ENCODE measurements at places on chromosomes 5 and 9.

DNA sequence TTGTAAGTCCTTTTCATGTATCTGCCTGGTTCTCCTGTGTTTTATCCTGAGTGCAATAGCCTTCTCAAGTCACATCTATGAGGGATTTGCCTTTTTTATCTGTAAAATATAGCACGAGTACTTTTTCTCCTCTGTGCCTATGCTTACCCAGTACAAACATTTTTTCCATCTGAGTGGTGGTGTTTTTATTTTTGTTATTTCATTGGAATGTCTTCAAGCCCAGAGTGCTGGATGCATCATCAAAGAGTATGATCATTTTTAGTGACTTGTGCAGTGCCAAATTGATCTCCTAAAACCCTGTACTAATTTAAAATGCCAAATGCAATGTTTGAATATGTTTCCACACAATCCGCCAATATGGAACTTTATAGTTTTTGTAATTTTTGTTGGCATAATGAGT is 86.1 kb downstream of the TLE4 start:
- DNase-seq: no peak

DNA sequence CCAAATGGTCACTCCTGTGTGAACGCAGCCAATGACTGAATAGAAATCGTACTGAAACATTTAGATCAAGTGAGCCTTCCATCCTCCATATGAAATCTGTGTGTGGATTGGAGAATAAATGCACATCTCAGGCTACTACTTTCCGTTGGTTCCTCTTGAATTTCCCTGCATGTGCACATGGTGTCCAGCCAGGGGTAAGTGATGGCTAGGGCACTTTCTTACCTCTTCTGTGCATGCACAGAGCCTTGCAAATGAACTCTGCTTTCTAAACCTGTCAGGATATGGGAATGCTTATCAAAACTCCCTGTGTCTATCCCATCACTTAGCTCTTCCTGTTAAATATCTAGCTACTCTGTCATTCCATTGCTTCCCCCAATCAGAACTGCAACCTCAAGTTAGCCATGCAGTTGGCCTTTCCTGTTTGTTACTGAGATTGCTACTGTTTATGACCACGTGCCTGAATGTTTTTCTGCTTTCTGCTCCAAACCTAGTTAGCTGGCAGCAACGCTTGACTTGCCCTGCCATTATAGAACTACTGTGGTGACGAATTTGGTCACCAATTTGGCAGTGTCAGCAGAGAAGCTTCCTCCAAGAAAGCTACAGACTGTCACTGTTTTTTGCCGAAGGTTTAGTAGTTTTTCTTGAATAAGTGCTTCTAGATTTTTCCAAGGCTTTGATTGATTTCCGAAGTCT is 661.6 kb downstream of the LRRC70 start:
- DNase-seq: no peak

DNA sequence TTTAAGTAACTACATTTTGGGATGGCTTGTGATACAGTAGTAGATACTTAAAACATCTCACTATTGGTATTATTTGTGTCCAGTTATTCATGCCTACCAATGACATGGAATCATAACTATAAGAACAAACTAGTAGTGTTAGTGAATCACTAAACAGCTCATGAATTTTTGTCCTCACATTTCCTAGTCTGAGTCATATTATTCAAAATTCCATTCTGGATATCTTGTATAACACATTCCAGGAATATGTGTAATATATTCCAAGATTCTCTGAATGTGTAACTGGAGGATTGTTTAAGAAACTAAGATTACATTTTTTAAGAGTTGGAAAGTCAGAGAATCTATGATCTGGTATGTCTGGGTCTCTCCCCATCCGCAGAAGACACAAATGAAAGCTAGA is 565.3 kb upstream of the ZNF608 start:
- no peak for DNase-seq

GRCh38 chr5:132629230-132629944 is 28.6 kb upstream of the IL13 start:
- no peak for DNase-seq

DNA sequence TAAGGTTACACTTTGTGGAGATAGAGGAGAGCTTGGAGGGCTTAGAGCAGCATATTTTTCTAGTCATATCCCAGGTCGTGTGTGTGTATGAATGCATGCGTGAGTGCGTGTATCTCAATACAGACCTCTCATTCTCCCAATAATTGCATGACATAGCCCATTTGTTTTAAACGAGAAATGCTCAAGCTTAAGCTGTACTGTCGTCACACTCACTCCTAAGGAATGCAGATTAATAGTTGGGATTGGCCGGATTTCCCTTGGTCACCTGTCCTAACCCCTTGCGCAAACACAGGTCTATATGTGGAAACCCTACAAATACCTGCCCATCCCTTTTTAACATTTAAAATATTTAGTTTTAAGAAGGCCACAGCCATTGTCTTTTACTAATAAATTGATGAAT is 165.8 kb downstream of the SEMA5A start:
- DNase-seq: no peak

DNA sequence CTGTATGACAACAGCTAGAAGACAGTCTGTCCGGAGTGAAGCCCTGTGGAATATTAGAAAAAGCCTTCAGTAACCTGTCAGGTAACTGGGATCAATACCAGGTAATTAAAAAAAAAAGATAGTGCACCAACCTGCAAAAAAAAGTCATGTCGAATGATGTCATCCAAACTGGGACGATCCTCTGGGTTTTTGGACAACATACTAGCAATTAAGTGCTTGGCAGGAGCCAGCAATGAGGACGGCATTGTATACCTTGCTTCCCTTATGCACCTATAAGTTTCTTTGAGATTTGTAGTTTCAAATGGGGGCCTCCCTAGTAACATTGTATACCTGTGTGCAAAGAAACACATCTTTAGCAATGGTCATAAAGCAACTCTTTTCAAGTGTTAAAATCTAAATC is 2.8 kb downstream of the PLK2 start:
- no peak for DNase-seq

DNA sequence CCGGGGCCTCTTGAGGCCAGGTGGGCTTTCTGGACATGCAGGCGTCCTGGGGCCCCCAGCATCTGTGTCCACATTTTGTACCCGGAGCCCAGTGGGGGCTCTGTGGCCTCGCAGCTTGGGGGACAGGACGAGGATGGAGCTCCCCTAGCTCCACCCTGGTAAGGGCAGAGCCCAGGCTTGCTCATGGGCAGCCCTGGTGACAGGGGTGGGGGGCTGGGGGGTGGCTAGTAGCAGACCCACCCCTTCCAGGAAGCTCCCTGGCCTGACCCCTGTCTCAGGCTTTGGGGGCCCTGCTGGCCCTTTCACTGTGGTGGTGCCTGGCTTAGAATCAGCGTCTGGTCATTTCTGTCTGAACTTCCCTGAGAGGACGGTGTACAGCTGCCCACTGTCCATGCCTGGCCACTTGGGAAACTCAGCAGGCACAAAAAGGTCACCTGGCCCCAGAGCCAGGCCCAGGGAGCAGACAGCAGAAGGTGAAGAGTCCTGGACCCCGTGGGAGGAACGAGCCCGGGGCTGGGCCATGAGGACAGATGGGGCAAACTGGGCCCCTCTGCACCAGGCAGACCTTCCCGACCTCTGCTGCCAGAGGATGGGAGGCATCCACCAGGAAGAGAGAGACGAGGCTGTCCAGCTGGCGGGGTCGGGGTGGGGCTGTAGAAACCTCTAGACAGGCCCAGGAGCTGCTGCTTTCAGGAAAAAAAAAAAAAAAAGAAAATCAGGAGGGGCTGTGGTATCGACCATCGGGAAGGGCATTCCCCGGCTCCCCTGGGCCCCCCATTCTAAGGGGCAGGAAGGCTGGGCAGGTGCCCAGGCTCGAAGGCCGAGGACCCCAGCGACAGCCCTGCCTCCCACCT is 52.8 kb downstream of the EXD3 start:
- DNase-seq: no peak

- DNase-seq: no peak
Observed at GRCh38 chr5:39730006-39730405, 305.2 kb upstream of the DAB2 start.

DNA sequence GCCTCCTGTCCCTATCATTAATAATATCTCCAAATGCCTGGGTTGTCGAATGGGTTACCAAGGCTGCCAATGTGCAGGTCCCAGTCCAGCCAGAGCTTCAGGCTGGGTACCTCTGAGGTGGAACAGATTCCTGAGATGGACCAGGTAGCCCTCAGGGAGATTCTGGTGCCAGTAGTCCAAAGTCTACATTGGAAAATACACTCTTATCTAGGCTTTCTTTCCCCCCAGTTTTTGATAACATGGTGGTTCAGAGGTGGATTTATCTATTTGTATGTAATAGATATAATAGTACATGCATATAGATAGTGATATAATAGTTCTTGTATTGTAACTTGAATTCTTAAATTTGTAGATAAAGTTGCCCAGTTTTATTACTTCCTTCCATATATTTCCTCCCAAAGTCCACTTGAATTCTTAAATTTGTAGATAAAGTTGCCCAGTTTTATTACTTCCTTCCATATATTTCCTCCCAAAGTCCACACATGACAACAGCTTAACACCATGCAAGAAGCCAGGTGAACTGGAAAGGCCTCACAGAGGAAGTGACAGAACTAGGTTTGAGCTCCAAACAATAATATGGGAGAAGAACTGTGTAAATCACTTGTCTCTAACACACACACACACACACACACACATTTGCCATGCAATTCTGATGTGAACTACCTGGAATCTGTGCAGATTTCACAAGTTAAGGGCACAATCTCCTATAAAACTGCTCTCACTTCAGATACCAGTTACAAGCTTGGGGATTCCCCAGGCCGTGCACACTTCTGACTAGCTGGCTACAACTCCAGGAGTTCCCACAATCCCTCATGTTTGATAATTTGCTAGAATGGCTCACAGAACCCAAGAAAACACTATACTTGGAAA is 30.7 kb upstream of the ERAP1 start:
- DNase-seq: no peak

GRCh38 chr5:130528474-130528873 is 624.2 kb downstream of the CHSY3 start:
- DNase-seq: no peak

GRCh38 chr9:34085581-34086500 is 37.2 kb upstream of the UBAP2 start:
- DNase-seq: no peak

- no peak for DNase-seq
Observed at GRCh38 chr5:134477462-134478245, 47.8 kb upstream of the JADE2 start.

GRCh38 chr9:68530618-68531017 is 10.1 kb downstream of the TMEM252 start:
- no peak for DNase-seq

GRCh38 chr9:113310538-113310937 is 7.4 kb upstream of the RNF183 start:
- DNase-seq: no peak

GRCh38 chr9:61667559-61668121 is 477.8 kb downstream of the SPATA31A7 start:
- no peak for DNase-seq

DNA sequence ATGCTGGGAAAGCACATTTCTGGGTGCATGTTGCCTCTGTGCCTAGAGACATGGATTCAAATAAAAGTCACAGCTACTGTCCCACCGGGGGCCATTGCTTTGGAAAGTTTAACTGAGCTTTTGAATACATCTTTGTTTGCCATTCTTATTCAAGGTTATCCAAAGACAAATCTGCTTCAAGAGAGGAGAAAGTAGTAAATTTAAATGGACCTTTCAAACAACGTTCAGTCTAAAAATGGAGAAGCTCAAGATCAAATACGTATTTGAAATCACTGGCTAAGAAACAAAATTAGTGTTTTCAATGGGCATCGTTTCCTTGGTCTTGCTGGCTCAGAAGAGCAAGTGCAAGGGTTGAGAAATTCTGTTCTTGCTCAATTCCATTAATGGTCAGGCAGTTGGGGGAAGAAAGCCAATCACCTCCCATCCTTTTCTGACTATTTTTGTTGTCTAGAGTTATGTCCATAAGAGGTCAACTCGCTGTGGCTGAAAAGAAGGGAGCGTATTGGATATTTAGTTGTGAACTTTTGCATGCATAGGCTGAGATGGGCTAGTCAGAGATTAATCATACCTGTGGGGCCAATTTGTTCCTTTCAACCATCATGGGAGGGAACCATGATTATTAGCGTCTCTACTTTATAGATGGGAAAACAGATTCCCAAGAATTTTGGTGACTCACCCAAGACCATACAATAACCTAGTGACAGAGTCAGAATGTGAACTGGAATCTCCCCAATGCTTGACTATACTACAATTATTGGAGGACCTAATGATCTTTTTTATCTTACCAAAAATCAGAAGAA is 276.2 kb upstream of the TNC start:
- DNase-seq: no peak

DNA sequence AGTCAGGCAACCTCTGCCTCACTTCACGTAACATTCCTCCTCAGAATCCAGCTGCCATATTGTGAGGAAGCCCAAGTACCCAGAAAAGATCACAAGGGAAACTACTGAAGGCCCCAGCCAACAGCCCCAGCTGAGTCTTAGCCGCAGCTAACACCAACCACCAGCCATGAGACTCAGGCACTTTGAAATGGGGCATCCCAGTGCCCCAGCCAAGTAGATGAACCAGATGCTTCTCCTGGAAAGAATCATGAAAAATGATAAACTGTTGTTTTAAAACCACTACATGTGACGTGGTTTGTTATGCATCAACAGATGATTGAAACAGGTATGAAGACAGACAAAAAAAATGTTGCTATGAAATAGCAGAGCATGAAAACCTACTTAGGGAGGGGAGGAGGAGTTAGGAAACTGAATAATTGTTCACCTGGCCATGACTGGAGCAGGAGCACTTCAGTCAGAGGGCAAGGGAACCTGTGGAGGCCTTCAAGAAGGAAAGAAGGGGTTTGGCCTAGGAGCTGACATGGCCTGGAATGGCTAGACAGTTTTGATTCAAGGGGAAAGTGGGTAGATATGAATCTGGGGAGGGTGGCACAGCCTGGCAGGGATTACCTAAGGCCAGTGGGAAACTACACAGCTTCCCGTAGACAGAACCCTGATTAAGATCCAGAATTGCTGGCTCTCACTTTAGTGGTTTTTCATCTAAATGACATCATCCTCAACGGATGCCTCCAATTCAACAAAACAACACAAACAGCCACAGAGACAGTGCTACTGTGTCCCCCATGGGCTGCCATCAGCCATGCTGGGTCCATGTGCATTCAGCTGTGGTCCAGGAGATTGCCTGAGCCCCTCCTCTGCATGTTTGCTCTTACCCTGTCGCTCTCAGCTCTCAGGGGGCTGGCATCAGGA is 211.6 kb downstream of the SYK start:
- no peak for DNase-seq

DNA sequence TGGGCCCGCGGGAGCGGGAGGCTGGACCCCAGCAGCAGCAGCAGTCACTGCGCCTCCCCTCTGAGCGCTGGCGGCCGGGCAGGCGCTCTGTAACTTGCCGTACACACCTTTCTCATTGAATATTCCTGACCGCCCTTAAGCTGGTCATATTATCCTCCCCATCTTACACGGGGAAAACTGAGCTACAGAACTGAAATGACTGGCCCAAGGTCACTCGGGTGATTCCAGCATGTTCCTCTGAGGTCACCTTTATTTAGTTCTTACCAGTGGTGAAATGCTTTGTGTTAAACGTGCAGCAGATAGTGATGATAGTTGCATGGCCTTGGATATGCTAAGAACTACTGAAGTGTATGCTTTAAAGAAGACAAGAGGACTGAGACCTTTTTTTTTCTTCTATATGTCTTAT is 607 bp downstream of the UQCRQ start:
- DNase-seq: no peak

All from activated CD4-positive, alpha-beta T cell treated with anti-CD3 and anti-CD28 coated beads, Interleukin-2, amount 50 U/mL, for 48 hours (primary cell).